ENCODE measurements at places on chromosomes 16 and 17. TPM values are rescaled to one million over a fixed set of nuclear protein-coding genes. Genes with fewer than 3 reads are reported as not detected.
A peak's percentile ranks its signal among the peaks of the same experiment; 100 is the strongest.

TBC1D3H gene
- 6.1 TPM for polyA plus RNA-seq

CAPNS2 gene
- polyA plus RNA-seq, result 44.2 TPM

TEX14 gene
- polyA plus RNA-seq, result 0.06 TPM

NGFR gene
- polyA plus RNA-seq, result 4.0 TPM

LONP2 gene
- polyA plus RNA-seq, result 23.0 TPM

SPHK1 gene
- 10.6 TPM for polyA plus RNA-seq

SRCIN1 gene
- 1.8 TPM for polyA plus RNA-seq

IRX3 gene
- 15.7 TPM for polyA plus RNA-seq

PLCG2 gene
- polyA plus RNA-seq, result 0.87 TPM

SDR42E1 gene
- polyA plus RNA-seq, result 2.3 TPM

KCNG4 gene
- polyA plus RNA-seq, result not detected

USP31 gene
- polyA plus RNA-seq, result 2.8 TPM

RRAD gene
- polyA plus RNA-seq, result 3.4 TPM

C1QTNF8 gene
- polyA plus RNA-seq, result not detected

UTS2R gene
- not detected for polyA plus RNA-seq

GPR179 gene
- 0.06 TPM for polyA plus RNA-seq

GRCh38 chr17:19383681-19384470 is 3.1 kb downstream of the MFAP4 start:
- DNase-seq, result peak; percentile 17

GRCh38 chr16:31200821-31201568 is 1.6 kb downstream of the PYCARD start:
- DNase-seq, result no peak

GRCh38 chr17:81008140-81008539 is 16.5 kb downstream of the CHMP6 start:
- no peak for DNase-seq

GRCh38 chr16:2297506-2297860 is 29.6 kb upstream of the RNPS1 start:
- DNase-seq, result no peak

DNA sequence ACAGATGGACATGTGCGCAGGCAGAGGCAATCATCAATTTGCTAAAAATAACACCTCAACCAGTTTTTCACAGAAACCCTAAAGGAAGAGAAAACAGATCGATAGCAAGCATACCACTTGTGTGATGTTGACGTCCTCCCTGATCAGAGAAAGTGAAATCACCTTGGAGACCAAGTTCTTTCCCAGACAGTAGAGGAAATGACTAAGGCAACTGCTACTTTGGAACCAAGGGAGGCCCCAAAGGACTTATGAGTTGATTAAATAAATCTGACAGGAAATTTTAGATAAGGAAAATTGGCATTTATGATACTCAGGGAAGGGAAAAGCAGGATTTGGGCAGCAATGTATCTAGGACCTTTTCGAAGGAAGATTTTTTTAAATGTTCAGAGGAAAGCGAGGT is 267.1 kb upstream of the ASIC2 start:
- DNase-seq, result no peak

DNA sequence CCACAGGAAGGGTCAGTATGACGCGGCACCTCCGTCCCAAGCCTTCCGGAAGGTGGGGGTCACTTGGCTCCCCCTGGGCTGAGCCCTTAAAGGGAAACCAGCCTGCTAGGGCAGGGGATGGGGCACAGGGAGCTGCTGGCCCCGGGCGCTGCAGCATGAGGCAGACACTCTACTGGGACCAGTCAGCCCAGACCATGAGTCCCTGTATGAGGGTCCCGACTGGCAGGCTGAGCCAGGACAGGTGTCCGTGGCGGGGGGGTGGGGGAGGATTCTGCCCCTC is 43.4 kb upstream of the ZC3H18 start:
- DNase-seq, result no peak

GRCh38 chr16:13351181-13351580 is 449.8 kb downstream of the SHISA9 start:
- no peak for DNase-seq

DNA sequence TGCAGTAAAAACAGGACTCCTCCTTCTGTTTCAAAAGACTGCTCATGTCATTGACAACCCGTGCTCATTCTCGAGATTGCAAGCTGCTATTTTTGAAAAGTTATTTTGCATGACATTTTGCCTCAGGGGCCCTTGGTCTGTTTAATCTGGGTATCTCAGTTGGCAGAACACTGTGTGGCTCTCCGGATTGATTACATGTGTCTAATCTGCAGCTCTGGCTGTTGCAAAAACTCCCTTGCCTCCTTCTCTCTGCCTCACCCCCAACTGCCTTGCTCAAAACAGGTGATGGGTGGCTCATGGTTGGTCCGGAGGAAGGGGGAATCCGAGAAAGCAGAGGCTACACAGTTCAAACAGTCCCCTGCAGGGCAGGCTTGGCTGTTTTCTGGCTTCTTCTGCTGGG is 25.3 kb downstream of the GINS3 start:
- no peak for DNase-seq

GRCh38 chr16:84153660-84154214 is 8.6 kb downstream of the DNAAF1 start:
- no peak for DNase-seq

GRCh38 chr17:66462010-66462409 is 159.6 kb downstream of the PRKCA start:
- no peak for DNase-seq

- no peak for DNase-seq
These were observed 24.2 kb downstream of the CCDC40 start for GRCh38 chr17:80060644-80061043.

DNA sequence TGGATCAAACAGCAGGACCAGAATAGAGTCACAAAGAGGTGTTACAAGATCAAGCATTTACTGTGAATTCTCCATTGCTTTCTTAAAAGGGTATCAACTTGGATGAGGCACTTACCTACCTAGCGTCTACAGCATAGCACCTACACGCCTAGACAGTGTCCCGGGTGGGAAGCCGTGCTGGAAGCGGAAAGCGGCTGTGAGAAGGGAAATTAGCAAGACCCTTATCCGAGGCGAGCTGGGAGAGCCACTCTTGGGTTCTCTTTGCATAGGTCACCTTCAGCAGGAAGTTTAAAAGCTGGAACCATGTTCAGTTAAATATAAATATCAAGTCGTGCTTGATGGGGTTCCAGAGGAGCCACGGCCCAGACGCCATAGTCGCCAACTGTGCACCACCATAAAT is 46.3 kb downstream of the TRARG1 start:
- DNase-seq, result no peak

GRCh38 chr17:77450742-77451244 is 310.0 kb downstream of the SEC14L1 start:
- no peak for DNase-seq

- peak; percentile 59 for DNase-seq
These were observed 163.9 kb downstream of the SLC39A11 start for GRCh38 chr17:72928454-72929136.

DNA sequence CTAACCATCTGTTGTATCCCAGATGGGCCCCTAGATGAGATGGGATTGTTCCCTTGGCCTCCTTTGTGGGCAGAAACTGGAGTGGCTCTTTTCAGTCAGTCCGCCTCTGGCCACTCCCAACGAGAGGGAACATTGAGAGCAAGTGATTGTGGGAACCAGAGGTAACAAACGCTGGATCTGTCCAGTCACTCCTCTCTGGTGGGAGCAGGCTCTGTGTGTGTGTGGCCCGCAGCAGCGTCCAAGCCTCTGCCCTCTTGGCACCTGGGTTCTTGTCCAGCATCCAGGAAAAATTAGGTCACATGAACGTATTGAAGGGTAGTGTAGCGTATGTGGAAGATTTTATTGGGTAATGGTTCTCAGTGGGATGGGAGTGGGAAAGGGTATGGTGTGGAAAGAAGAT is 101.9 kb upstream of the COX10 start:
- DNase-seq, result no peak

DNA sequence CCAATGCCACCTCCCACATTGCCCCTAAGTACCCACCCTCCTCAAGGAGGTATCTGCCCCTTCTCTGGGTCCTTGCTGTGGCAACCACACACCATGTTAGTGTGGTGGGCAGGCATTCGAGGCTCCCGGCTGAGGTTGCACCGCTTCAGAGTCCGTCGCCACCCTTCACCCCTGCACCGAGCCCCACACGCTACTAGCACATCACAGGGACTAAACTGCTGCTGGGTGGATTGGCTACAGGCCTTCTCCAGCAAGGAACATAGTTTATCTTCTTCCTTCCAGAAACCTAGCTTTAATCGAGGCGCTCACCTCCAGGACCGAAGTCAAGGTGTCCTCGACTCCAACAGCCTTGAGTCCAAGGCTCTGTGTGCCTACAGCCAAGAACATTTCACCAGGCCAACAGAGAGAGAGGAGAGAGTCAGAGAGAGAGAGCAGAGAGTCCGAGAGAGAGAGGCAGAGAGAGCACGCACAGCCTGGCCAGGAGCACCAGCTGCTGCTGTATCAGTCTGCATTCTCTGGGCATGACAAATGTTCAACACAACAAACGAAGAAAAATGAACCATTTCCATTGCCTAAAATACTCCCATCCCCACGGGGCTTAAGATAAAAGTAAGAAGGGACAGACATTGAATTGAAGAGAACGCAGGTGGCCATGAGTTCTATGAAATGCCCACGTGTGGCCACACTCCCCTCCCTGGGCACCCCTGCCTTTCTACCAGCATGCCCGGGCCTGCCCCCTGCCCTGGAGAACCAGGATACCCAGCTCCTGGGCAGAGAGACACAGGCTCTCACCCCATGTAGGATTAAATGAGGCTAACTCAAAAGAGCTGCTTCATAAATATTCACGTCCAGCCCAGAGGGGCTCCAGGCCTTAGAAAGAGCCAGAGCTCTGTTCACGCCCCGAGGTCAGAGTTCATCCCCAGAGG is 94.9 kb downstream of the RBFOX3 start:
- no peak for DNase-seq

DNA sequence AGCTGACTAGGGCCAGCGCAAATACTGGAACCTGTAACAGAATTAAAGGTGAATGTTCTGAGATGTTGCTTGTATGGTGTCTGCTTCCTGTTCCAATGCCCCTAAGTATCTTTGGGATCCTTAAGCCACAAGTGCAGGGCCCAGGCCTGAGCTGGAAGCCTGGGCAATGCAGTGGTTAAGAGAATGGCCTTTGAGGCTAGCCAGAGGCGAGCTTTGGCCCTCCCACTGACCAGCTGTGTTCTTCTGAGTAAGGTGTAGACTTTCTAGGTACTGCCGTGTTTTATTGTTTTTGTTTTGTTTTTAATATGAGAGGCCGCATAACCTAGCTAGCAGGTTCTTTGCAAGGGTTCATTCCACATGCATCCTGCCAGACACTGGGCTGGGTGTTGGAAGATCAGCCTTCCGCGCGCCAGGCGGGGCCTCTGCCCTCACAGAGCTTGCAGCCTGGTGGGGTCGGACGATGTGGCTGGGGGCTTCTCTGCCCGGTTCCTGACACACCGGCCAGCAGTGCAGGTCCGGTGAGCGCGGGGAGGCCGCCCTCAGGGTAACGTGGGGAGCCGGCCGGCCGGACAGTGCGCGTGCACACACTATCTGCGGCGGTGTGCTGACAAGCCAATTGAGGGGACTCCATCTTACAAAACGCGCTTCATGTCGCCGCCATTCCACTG is 551 bp upstream of the MLX start:
- DNase-seq, result no peak

- DNase-seq, result no peak
These were observed 10.4 kb downstream of the CARD14 start for GRCh38 chr17:80180192-80180591.

GRCh38 chr16:87366288-87366687 is 17.3 kb downstream of the FBXO31 start:
- peak; percentile 69 for DNase-seq

DNA sequence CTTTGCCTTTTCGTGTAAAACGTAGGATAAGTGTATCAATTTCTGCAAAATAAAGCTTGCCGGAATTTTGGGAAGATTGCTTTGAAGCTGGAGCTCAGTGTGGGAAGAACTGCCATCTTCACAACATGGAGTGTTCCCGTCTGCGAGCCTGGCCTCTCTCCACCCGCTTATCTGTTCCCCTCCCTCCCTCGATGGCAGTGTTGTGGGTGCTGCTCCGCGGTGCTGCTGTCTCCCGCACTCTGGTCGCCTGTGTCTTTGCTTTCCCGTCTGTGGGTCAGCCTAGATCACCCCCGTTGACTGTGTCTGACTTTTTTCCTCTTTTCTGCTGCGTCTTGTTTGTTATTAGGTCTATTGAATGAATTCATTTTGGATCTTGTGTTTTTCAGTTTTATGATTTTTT is 17.0 kb downstream of the ACSF3 start:
- no peak for DNase-seq

- DNase-seq, result no peak
These were observed 277.2 kb upstream of the CCL2 start for GRCh38 chr17:33977729-33978514.

- peak; percentile 68 for DNase-seq
These were observed 112.8 kb downstream of the ZNF778 start for GRCh38 chr16:89330177-89330856.

GRCh38 chr17:5424909-5425308 is 4.9 kb downstream of the RPAIN start:
- no peak for DNase-seq

- DNase-seq, result peak; percentile 28
These were observed 2.3 kb downstream of the DDX19A start for GRCh38 chr16:70348991-70349390.

DNA sequence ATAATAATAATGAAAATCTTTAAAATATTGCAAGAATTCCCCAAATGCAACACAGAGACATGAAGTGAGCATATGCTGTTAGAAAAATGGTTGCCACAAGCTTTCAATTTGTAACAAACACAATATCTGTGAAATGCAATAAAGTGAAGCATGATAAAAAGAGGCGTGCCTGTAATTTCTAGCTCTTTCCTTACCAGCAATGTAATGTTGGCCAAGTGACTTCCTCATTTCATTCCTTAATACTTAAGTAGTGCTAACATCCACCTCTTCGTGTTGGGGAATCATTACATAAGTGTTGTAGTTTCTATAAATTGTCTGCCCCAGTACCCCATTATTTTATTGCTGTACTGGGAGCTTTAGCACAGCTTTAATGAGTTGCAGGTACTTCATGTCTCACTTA is 1192.0 kb upstream of the CDH8 start:
- no peak for DNase-seq

GRCh38 chr16:75224306-75225082 is 5.7 kb downstream of the CTRB1 start:
- no peak for DNase-seq

- peak; percentile 63 for DNase-seq
These were observed 59.1 kb downstream of the TIMM22 start for GRCh38 chr17:1055751-1056645.

- DNase-seq, result no peak
These were observed 631.9 kb upstream of the CA10 start for GRCh38 chr17:52790359-52790955.

DNA sequence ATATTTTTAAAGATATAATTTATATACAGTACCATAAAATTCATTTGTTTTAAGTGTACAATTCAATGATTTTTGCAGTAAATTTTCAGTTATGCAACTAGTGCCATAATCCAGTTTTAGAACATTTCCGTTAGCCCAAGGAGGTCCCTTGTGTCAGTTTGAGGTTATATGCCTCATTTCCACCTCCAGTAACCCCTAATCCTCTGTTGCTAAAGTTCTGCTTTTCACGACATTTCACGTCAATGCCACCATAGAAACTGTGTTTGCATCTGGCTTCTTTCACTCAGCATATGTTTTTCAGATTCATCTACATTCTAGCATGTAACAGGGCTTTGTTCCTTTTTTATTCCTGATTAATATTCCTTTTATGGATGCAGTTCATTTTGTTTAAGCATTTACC is 42.4 kb upstream of the NUDT7 start:
- peak; percentile 30 for DNase-seq
